ENCODE measurements at places on chromosomes 2 and 18.

DNA sequence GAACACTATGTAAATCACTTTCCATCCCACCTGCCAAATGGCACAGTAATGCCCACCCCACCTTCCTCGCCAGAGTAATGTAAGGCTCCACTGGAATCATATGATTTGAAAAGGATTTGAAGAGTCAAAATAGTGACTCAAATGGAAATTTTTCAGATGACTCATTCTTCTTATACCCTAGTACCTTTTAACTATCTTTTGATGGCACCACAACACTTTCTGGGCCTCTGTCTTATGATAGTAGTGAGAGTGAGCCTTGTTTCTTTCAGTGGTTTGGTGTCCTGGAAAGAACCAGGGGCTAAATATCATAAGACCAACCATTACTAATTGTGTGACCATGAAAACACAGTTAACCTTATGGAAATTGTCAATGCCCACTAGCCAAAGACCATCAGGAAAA, 235.4 kb upstream of the SLC14A2 start:
- DNase-seq: no peak

DNA sequence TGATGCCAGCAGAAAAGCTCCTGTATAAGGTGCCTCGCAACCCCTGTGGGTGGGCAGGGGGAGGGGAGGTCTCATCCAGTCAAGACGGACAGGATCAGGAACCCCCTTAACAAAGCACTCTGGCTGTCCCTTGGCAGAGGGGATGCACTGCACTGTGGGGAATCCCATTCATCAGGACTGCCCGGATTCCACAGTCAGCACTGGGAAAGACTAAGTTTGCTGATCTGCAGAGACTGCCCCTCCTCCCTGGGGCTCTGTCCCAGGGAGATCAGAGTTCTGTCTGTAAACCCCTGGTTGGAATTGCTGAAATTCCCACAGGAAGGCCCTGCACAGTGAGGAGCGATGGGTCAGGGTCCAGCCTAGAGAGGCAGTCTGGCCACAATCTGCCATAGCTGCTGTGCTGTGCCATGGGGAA, 149.5 kb upstream of the RBBP8 start:
- DNase-seq: no peak

DNA sequence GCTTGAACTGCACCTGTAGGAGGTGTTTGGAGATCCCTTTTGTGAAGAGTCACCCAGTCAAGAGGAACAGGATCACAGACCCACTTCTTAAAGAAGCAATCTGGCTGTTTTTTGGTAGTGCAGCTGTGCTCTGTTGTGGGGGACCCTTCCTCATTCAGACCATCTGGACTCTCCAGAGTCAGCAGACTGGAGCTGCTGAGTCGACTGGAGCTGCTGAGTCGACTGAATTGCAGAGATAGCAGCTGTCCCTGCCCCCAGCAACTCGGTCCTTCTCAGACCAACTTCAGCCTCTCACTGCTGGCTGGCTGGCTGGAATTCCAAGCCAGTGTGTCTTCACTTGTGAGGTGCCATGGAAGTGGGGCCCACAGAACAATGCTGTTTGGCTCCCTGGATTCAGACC, 56.8 kb downstream of the GTF3C3 start:
- DNase-seq: no peak

DNA sequence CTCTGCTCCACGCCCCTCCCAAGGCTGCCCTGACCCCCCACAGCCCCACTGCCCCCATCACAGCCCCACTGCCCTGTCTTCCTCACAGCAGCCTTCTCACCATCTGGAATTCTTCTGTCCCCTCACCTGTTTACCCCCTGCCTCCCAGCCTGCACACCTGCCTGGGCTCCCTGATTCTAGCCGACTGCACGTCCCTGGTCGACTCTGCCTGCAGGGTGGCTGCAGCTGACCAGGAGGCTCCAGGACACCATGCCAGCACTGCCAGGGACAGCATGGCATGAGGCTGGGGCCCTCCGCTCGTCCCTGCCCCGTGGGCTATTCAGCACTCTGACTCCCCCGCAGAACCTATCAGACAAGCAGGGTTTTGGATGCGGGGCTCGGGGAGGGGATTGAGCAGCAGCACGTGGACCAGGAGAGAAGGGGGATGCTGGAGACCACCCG, 254.1 kb downstream of the HDAC4 start:
- no peak for DNase-seq

- no peak for DNase-seq
Observed at GRCh38 chr2:203585516-203585915, 50.4 kb upstream of the RAPH1 start.

GRCh38 chr2:98946855-98947254, 10.8 kb upstream of the CRACDL start:
- no peak for DNase-seq

DNA sequence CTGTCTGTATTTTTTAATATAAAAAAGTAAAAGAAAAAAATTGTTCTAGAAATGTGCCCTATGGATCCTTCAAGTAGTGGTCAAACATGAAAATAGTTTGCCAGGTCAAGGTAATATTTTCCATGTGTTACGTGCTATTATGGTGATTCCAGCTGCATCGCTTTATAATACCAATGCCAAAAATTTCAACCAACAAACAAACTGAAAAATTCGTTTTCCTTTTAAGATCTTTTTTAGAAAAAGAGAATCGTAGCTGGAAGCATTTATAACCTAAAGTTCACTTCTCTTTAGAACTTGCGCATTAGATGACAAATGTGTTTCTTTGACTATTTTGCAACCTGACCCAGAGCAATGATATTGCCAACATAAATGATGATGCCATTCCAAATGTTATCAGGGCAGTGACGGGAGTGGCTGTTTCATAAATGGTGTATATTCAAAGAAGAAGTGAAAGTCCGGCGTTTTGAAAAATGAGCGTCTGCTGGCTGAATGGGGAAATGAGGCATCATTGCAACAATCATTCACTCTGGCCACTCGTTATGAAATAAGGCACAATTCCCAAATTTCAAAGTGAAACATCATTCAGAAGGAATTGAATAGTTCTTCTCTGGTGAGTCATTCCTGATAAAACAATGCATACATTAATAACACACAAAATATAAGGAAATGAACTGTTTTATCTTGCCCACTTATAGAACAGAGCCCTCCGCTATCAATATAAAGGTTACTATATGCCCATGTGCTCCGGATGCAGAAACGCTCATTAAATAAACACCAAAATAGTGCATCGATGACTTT, 297.4 kb downstream of the TGIF1 start:
- DNase-seq: no peak

All from activated CD4-positive, alpha-beta T cell treated with anti-CD3 and anti-CD28 coated beads for 1 hour (primary cell).